ENCODE measurements at places on chromosomes 5 and 9.

DNA sequence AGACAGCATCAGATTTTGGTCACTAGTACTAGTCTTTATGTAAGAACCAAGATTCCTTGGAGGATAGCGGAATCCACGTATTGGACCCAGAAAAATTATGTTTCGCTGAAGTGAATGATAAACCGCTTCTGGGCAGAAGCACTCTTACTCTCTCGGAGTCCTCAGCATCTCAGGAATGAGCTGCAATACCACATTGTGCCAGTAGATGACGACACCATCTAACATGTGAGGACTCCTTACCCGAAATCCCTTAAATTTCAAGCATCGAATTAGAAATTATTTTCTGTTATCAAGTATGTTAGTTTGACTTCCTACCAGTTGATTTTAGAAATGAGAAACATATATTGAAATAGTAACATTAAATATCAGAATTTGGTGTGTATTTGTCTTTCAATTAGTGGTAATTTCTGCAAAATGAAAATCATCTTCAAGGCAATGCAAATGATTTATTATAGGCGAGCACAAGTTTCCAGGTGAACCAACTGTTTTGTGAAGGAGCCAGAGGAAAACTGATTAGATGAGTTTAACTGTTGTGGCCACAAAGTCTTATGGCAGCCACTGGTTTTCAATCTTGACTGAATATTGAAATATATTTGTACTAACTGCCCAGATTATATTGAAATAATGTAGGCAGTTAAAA, 66.0 kb upstream of the CAMK4 start:
- DNase-seq: peak; percentile 78

GRCh38 chr9:69996967-69997366, 46.7 kb upstream of the MAMDC2 start:
- DNase-seq: peak; percentile 14

GRCh38 chr5:65769539-65769938, 47.5 kb downstream of the NLN start:
- no peak for DNase-seq

DNA sequence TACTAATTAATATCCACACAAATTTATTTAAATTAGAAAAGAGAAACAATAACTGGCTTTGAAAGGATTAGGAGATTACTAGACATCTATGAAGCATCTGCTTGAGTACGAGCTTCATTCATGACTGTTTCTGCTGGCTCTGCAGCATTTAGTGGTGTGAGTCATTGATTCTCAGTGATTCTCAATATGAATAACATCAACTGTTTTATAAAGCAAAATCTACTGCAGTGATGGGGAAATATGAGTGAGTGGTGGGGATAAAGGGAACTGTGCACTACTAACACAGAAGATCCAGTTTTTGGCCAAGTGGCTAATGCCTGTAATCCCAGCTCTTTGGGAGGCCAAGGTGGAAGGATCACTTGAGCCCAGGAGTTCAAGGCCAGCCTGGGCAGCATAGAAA, 8.4 kb downstream of the FNBP1 start:
- DNase-seq: no peak

DNA sequence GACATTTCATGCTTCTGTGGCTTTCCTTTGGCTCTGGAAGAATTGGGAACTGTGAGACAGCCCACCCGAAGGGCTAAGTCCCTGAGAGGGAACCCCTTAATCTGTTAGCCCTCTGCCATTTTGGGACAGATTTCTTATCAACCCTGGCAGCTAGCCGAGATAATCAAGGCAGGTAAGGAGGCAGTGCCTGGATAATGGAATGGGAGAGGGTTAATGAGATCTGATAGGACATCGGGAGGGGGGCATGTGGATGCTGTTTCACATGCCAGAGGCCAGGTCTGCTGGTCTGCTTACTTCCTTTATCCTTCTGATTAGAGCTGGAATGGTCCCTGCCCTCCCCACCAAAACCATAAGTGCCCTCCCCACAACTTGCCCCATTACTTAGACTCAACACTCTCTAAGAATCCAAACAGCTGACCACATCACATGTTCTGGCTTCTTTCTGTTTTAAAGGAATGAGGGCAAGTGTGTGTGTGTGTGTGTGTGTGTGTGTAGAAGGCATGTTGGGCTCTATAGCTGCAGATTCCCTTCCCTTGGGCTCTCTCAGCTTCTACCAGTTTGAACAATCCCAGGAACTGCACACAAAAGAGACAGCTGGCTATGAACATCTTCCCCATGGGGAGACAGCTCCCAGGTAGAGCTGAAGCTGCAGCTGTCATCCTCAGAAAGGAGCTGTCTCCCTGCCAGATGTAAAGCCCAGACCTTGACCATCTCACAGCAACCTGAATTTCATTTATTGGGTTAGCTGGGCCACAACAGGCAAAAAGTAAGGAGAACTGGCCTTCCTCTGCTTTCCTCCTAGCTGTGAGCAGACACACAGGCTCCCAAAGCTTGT, 221.3 kb downstream of the PIK3R1 start:
- DNase-seq: no peak

DNA sequence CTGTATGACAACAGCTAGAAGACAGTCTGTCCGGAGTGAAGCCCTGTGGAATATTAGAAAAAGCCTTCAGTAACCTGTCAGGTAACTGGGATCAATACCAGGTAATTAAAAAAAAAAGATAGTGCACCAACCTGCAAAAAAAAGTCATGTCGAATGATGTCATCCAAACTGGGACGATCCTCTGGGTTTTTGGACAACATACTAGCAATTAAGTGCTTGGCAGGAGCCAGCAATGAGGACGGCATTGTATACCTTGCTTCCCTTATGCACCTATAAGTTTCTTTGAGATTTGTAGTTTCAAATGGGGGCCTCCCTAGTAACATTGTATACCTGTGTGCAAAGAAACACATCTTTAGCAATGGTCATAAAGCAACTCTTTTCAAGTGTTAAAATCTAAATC, 2.8 kb downstream of the PLK2 start:
- no peak for DNase-seq

- DNase-seq: no peak
Measured at GRCh38 chr9:6997330-6997729, 239.6 kb downstream of the KDM4C start.

All from hematopoietic multipotent progenitor cell treated with erythropoietin and hydrocortisone succinate and interleukin-3 and kit ligand, for 8 days (in vitro differentiated cells).